Esophagus squamous epithelium (tissue), 5 donors: ENCODE measurements at places on chromosomes 2 and 18. TPM values are rescaled to one million over a fixed set of nuclear protein-coding genes. Genes with fewer than 3 reads are reported as not detected.

EVA1A gene
- total RNA-seq = 2.3 TPM

ATL2 gene
- 178 TPM for total RNA-seq

DNA sequence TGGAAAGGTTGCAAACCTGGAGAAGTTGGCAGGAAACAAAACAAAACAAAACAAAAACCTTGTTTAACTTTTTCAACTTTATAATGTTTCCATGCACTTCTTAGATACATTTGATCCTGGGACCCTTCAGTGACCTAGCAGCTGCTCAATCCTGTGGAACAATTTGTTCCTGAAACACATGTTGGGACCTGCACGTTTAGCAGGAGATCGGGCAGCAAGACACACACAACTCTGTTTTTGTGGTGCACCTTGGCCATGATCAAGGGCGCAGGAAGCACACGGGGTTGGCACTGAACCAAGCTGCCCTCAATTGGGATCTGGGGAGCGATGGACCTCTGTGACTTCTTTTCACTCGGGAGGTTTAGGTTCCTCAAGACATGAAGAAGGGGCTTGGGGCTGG lies 268.7 kb downstream of the LOXHD1 start:
- DNase-seq = no peak
- no peaks in the 10 kb centered on the region for H3K27me3 ChIP-seq
- H3K4me1 ChIP-seq = no peaks in the 10 kb centered on the region
- no peaks in the 10 kb centered on the region for H3K36me3 ChIP-seq
- no peak overlapping the region for H3K4me3 ChIP-seq

DNA sequence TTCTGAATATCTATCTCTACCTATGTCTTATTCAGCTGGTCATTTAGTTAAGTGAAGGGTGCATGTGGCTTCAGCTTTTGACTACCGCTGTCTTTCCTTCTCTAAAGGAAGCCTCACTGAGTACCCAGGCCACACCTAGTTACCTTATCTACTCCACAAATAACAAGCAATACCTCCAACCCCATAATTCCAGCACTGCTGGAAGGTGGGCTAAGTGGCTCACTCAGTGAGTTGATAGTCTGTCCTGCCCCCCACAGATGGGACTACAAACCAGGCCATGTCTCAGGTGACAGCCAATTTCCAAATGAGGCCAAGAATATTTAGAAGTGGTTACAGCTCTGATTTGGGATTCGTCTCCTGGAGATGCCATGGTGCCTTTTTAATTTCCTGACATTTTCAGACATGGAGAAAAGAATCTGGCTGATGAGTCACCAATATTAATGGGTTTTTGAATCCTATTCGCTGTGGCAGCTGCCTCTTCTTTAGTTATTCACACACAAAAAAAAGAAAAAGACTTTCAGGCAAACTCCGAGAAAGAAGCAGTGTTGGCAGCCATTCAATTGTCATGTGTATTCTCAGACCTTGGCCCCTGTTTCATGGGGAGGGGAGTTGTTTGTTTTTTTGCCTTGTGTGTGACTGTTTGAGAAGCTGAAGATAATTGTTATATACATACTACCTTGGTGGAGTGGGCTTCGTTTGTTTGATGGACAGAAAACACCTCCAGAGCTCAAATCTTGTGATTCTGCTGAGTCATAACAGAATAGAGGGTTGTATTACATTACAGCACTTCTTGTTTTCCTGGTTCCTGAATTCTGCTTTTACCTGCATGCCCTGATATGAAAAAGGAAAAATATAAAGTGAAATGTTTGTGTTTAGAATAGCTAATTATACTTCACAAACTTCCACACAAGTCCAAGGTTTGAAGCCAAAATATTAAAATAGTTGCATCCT lies 64.2 kb downstream of the SCG2 start:
- no peaks in the 10 kb centered on the region for H3K4me1 ChIP-seq
- no peak overlapping the region for H3K27ac ChIP-seq
- no peaks in the 10 kb centered on the region for H3K27me3 ChIP-seq
- H3K4me3 ChIP-seq = no peak overlapping the region
- no peaks in the 10 kb centered on the region for H3K36me3 ChIP-seq

DNA sequence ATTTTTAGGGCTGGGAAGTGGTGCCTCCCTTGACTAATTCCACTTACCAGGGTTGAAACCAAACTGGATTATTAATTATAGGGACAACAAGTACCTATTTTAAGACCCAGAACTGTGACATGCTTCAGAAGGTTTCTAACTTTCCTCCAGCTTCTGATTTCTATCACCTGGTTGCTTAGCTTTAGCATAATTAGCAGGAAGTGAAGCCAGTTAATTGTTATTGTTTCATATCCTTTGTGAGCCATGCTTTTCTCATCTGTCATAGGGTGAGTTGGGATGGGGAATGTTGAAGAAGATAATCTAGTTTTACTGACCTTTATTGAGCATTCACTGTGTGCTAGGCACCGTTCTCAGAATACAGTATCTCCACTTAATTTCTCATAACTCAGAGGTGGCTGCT lies 3.2 kb downstream of the YPEL5 start:
- no peaks in the 10 kb centered on the region for H3K27me3 ChIP-seq
- no peaks in the 10 kb centered on the region for H3K36me3 ChIP-seq
- H3K4me3 ChIP-seq = no peak overlapping the region
- H3K4me1 ChIP-seq = peaks cover 3% of the 10 kb centered on the region
- peak overlapping the region; percentile 17 for H3K27ac ChIP-seq
- DNase-seq = no peak

- H3K4me3 ChIP-seq = no peak overlapping the region
- H3K4me1 ChIP-seq = no peaks in the 10 kb centered on the region
- no peaks in the 10 kb centered on the region for H3K27me3 ChIP-seq
- no peak for DNase-seq
These were observed 1085.3 kb upstream of the CNTNAP5 start for GRCh38 chr2:122939796-122940195.

DNA sequence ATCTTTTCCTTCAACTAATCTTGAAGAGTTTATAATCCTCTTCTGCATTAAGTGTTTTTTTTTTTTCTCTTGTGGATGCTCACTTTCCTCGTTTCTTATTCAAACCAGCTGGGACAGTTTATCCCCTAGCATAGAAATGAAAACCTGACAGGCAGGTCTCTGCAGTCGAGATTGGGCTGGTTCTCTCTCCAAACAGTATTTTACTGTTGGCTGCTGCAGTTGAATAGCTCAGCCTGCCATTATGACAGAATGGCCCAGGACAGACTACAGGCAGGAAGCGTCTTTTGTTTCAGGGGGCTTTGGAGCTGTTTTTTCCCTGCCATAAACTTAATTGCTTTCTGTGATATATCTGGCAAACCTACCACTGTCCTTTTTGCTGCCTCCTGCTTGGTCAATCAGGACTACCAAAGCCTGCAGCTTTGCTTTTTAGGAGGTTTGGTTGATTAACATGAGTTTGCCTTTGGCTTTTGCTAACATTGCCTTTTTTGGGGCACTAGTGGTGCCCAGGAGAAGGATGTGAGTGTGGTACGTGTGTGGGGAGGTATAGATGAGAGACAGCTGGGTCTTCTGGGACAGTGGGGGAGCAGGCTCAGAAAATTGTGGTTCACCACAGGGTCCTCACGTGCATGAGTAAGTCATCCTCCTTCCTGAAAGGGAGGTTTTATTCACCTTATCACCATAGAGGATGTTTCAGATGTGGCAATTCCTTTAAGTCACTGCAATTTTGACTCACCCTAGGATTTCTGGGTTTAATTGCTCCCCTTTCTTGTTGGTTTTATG lies 128.7 kb downstream of the LYPD6B start:
- H3K36me3 ChIP-seq = no peaks in the 10 kb centered on the region
- DNase-seq = no peak
- H3K27me3 ChIP-seq = no peaks in the 10 kb centered on the region
- H3K4me1 ChIP-seq = peaks cover 18% of the 10 kb centered on the region
- H3K4me3 ChIP-seq = no peak overlapping the region
- H3K27ac ChIP-seq = peak overlapping the region; percentile 90
